ENCODE measurements at places on chromosomes 3 and 15.

GRCh38 chr15:98875309-98875708, 132.3 kb downstream of the PGPEP1L start:
- no peak for DNase-seq

DNA sequence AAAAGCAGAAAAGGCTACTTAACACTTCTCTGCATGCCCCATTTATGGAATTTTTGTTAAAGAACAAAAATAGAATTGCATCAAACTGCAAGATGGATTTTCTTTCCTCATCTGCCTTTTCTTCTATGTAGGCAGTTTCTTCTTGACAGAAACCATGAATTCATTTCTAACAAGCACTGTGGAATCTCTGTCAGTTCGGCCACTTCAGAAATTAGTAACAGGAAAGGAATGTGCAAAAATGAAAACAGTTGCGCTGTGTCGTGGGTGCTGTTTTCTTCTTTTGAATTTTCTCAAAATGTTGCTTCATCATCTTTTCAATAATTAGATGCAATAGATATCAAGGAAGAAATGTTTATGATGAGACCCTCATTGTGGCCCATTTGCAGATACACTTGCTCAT, 151.6 kb downstream of the FOXB1 start:
- no peak for DNase-seq

DNA sequence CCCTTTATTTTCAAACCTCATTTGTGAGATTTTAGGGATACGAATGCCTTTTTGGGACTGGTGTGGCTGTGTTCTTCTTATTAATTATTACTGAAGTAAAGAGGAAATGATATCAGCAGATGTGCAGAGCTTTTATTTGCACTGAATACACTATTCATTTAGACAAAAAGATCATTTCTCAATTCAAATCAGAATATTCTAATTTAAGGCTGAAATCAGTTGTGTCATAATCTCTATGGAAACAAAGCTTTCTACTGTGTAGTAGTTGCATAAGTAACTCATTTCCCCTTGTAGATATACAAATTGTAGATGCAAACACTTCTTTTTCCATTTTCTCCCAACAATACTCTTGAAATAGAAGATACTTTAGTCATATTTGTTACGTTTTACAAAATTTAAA, 56.0 kb downstream of the PDE8A start:
- DNase-seq = no peak

- no peak for DNase-seq
Observed at GRCh38 chr15:97520689-97521088, 439.8 kb upstream of the ARRDC4 start.
